Adipocyte (in vitro differentiated cells): ENCODE measurements at places on chromosomes 5 and 9.

GRCh38 chr5:67732471-67732870 lies 483.1 kb upstream of the PIK3R1 start:
- DNase-seq, result no peak

DNA sequence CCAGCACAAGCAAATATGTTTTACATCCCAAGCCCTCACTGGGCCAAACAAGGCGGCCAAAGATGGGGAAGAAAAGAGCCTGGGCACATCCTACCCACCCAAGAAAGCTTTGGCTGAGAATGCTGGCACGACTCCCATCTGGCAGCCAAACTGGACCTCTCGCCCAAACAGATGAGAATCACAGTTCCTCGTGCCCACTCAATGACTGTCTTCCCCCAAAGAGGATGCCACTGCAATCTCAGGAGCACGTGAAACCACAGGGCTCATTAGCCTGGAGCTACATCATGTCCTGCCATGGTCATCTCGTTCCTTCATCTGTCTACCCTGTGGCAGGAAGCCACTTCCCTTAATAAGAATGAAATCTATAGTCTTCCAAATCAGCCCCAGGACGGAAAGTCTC lies 536.8 kb downstream of the BNC2 start:
- no peak for DNase-seq

DNA sequence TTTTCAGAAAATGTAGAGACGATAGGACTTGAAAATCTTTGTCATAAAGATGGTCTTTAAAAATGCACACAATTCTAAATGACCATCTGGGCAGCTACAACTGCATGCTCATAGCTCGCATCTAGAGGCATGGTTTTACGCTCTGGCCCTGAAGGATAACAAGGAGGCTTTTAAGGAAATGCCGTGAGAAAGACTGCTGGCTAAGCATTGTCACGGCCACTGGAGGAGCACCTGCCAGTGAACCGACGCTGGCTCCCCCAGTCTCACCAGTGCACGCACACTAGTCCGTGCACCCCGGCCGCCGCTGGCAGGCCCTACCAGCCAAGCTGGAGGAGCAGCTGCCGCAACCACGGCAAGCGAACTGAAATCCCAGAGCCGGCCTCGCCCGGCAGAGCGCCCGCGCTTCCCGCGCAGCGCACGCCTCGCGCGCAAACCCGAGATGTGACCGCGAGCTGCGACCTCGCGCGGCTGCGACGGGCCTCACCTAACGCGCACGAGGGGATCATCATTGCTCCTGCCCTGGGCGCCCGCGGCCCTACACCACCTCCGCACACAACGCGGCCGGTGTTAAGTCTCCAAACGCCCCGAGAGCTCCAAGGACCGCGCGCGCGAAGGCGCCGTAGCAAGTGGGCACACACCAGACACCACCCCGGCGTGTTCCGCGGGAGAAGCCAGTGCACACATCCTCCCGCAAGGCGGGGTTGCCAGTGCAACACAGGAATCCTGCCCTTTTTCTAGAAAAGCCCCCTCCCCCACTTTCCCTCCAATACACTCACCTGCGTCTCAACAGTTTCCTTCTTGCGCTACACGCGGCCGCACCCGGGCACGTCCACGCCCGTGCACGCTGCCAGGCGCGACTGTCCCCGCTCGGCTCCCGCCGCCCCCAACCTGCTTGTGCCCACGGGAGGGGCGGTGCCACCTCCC lies 5.3 kb downstream of the ELAVL2 start:
- peak; percentile 3 for DNase-seq

DNA sequence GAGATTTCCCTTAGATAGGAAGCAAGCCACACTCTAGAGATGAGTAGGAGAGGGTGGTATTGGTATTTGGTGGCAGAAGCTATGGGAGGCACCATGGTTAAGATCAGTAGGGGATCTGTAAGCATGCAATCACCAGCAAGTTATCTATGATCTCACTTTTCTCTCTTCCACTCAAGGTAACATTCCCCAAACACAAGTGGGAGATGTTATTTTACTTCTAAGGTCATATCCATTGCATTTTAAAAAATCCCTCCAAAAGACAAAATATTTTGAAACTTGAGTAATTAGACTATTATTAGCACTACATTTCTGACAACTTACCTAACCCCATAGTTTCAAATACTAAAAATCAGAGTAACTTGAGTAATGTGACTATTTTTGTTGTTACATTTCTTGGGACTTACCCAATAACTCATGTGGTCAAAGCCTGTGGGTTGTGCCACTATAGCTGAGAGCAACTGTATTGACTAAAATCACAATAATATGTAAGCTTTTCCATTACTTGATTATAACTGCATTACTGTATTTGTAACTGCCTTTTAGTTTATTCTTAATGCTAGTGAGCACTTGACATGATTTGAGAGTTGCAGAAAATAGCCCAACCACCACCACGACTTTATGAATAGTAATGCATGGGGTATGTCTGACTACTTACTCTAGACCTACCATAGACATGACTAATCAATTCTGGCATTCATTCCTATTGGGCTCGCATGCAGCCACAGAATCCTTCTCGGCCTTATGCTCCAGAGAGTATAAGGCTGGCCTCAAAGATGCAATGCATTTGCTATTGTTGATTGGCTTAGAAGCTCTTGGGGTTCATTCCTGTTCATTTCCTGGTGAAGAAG lies 264.7 kb downstream of the TRIM32 start:
- peak; percentile 21 for DNase-seq

GRCh38 chr5:60514152-60514551 lies 185.8 kb downstream of the DEPDC1B start:
- no peak for DNase-seq

DNA sequence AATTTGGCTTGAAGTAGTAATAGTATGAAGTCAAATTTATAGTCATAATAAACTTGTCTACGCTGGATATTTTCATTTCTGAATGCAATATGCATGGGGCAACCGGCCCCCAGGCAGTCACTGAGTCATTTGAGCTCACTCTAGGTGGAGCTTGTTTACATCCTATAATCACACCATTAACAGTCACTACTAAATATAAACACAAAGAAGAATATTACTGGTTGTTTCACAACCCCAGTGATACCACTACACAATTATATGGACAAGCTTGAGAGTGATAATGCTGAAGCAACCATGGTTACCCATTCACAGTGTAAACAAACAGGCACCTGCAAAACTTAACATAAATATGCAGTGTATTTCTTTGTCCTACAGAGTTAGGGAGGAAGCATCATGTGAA lies 68.7 kb downstream of the MARCHF3 start:
- DNase-seq, result peak; percentile 55

DNA sequence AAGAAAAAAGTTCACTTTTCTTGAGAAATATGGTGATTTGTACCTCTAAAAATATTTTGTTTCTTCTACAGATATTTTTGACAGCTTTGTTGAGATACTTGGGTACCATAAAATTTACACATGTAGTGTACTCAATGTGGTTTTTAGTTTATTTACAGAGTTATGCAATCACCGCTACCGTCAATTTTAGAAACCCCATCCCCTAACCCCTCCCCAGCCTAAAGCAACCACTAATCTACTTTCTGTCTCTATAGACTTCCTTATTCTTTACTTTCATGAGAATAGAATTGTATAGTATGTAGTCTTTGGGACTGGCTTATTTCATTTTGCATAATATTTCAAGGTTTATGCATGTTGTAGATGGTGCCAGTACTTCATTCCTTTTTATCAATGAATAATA lies 45.0 kb upstream of the TDRD7 start:
- DNase-seq, result no peak

GRCh38 chr5:135141303-135142268 lies 107.6 kb upstream of the PITX1 start:
- DNase-seq, result no peak

DNA sequence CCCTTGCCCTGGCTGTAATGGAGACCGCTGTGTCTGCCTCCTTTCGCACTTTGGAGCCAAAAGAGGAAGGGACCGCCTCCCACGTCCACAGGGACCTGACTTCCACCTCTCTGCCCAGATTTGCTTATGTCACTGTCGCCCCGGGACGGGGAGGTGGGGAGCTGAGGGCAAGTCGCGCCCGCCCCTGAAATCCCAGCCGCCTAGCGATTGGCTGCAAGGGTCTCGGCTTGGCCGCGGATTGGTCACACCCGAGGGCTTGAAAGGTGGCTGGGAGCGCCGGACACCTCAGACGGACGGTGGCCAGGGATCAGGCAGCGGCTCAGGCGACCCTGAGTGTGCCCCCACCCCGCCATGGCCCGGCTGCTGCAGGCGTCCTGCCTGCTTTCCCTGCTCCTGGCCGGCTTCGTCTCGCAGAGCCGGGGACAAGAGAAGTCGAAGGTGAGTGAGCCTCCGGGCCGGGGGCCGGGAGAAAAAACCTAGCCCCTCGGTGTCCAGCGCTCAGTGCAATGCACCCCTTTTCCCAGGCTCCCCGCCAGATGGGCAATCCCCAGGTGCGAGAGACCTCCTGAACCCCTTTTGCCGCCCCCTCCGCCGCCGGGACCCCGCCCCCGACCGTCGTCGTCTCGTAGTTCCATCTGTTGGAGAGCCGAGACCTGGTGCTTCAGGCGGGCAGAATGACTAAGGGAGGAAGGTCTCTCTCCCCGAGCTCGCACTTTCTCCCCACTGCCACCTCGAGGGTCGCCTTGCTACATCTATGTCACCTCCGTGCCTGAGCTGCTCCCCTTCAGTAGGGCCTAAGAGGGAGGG lies at the start of gene GPX3:
Gene GPX3, plus strand, starts transcription at position 288 of the 807 bp plus-strand sequence. Its CDS starts 64 bp downstream, at position 352.
- peak; percentile 76 for DNase-seq

- DNase-seq, result no peak
These were observed 50.0 kb downstream of the GSN start for GRCh38 chr9:121317737-121318630.

GRCh38 chr5:96026406-96027041 lies 64.9 kb upstream of the ELL2 start:
- peak; percentile 71 for DNase-seq

DNA sequence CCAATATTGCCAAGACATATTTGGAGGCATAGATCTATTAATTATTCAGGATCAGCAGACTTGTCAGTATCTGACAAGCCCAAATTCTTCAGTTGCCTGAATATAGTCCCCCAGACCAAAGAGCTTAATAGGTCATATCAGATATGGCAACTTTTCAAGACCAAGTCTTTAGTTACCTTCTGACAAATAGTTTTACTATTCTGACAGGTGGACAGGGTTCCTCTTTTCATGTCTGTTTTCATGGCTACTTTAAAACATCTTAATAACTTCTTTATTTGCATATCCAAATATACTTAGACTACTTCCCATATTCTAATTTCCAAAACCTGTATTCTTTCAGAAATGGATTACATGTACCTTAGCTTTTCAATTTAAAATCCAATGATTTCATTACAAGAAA lies 65.4 kb downstream of the AUH start:
- no peak for DNase-seq

GRCh38 chr9:93598647-93599241 lies 22.4 kb downstream of the PHF2 start:
- no peak for DNase-seq

DNA sequence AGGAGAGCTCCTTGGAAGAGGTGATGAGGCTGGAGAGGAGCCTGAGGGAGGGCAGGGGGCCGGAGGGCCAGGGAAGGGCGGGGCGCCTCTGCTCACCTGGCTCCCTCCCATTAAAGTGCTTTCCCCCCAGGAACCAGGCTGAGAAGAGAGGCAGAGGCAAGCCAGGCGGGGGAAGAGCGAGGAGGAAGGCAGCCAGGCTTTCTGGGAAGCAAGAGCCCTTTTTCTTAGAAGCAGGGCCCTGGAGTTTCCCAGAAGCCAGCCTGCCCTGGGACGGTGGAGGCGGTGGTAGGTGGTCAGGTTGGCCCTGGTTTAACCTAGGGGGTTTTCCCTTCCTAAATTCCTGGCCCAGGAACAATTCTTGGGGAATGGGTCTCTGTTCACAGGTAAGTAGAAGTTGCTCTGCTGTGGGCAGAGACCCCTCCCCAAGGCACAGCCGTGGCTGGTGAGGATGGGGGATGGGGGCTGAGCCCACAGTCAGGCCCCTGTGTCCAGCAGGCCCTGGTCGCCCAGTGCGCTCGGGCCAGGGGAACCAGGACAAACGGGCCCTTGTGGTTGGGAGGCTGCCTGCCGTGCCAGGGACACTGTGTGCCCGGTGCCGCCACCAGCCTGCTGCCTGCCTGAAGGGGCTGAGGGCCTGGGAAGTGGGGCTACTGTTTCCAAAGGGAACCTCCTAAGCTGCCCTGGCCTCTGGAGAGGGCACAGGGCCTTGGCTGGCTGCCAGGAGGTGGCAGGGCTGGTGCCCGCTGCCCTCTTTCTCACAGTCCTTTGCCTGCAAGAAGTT lies 16.6 kb upstream of the RALGDS start:
- DNase-seq, result no peak

- peak; percentile 96 for DNase-seq
These were observed 191.6 kb upstream of the MSX2 start for GRCh38 chr5:174532455-174533453.

- DNase-seq, result peak; percentile 42
These were observed 86.6 kb upstream of the ANKH start for GRCh38 chr5:14958188-14958587.

GRCh38 chr5:71738662-71739361 lies 19.7 kb downstream of the CARTPT start:
- no peak for DNase-seq

DNA sequence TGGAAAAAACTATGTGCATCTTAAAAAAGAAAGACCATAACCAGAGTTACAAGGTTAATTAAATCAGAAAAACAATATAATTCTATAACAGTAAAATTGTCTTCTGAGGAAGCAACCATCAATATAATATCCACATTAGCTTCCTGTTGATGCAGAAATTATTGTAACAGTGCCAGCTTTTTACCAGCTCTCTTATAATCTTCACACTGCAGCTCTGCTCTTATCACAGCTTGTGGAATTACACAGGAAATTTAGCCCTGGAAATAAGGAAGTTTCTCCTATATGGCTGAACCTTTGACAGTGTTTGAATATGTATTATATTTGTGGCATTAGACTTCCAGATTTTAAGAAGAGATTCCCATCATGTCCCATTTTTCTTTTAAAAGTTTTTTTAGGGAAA lies 49.1 kb upstream of the TEK start:
- DNase-seq, result no peak

DNA sequence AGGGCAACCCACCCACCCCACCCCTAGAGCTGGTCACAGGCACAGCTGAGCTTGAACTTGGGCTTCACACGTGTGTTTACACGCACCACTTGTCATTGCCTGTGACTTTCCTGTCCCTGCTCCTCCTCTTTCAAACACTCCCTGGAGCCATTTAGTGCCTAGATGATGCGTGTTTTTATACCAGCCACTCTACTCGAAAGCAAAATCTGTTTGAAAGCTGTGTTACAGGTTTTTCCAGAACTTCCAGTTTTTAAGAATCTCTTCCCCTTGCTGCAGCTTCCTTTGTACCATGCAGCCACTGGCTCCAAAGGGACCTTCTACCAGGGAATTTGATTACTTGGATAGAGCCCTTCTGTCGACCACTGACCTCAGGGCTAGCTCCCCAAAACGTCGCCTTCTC lies 78.8 kb upstream of the SPRY4 start:
- no peak for DNase-seq

DNA sequence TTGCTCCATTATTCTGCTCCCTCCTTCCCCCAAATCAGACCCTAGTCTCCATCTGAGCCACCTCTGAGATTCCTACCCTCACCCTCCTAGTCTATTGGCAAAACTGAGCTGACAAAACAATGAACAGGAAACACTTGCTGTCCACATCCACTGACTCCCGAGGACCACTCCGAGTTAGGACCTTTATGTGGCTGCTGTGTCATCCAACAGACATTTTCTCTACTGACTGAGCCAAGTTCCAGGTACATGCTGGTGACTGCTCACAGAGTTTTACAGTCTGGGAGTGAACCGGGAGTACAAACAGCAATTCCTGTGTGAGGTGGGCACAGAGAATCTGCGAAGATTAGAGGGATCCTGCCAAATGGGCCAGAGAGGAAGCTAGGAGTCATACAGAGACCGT lies 39.2 kb downstream of the CFAP90 start:
- DNase-seq, result no peak
